ENCODE measurements at places on chromosomes 12 and 14.

DNA sequence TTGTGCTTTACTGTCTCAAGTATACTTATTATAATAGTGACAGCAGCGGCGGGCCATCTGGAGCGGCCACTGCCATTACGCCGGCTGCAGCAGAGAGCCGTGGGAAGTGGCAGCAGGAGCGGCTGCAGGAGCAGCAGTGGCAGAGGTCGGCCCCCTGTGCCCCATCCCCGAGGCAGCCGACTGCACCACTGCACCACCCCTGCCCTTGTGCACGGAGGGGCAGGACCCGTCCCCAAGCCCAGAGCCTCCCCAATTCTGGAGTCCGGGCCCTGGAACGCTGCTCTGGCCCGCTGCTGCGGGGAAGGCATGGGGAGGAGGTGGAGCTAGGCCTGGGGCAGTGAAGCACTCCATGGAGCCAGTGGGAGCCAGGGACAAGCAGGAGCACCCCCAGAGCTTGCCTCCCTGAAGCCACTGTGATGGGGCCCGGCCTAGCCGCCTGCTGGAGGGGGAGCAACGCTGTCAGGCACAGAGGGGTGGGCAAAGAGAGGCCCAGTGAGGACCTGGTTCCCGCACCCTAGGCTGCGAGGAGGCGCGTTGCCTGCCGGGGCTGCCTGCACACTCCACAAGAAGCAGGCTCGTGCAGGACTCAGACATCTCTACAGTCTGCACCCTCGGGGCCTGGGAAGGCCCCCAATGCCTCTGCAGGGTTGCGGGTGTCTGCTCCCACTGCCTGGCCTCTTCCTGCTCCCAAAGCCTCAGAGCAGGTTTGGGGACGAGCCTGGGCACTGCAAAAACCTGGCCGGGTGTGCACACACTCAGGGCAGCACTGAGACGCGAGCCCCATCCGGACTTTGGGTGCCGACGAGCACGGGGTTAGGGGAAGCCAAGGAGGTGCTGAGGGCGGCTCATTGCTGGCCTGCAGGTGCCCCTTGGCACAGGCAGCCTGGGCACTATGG lies 74.2 kb upstream of the RASSF8 start:
- DNase-seq: no peak

GRCh38 chr12:87661786-87662377 lies 367.3 kb downstream of the C12orf50 start:
- DNase-seq: no peak

- no peak for DNase-seq
Measured at GRCh38 chr12:108477055-108477880, 37.8 kb upstream of the FICD start.

GRCh38 chr12:29794862-29795261 lies 11.1 kb upstream of the TMTC1 start:
- no peak for DNase-seq

DNA sequence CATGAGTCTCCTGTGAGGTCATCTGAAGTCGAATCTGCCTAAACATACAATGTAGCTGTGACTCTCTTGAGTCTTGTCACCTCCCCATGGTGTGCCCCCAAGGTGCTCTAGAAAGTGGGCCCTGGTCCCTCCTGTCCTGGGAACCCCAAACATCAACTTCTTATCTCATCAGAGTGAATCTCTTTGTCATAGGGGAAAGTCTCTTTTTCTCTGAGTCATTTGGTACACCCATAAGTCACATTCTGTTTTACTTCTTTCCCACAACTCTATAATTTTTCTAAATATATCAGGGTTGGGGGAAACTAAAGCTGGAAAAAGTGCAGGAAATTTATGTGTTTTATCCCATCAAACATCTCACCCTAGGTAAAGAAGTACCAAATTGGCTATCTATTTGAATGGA lies 12.9 kb downstream of the SDR9C7 start:
- no peak for DNase-seq
